ENCODE measurements at places on chromosomes 3 and 15. TPM values are rescaled to one million over a fixed set of nuclear protein-coding genes. Genes with fewer than 3 reads are reported as not detected.

Gene LRRIQ4
- not detected for polyA plus RNA-seq

DNA sequence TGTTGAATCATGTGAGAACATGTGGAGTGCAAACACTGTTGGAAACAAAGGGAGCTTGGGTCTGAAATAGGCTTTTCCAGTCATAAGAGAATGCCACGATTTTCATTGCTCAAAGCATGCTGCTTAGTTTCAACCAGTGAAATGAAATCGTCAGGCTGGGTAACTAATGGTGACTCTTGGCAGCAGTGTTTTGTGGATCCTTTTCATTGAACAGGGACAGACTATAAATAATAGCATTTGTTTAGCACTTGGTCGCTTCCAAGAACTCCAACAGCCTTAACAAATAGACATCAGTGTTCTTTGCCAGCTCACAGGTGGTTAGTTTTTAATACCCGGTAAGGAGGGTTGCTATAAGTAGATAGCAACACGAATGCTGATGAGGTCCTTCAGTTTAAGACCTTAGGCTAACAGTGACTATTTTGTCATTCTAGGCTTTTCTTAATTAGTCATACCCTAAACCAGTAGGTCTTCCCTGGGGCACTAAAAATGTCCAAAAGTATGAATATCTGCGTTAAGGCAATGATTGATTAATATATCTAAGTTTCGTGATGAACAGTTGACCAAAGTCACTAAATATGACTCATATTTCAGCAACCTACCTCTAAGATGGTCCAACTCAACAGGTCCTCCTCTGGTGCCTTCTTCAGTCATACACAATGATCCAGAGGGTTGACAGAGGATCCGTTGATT is 15.8 kb downstream of the TP63 start:
- no peak for DNase-seq

GRCh38 chr15:70726753-70727152 is 36.6 kb downstream of the UACA start:
- DNase-seq: no peak

GRCh38 chr3:153282355-153282754 is 120.3 kb downstream of the RAP2B start:
- no peak for DNase-seq

Data from right renal pelvis (tissue), 4 donors.